ENCODE measurements at places on chromosomes 13 and 19. TPM values are rescaled to one million over a fixed set of nuclear protein-coding genes. Genes with fewer than 3 reads are reported as not detected.
A peak's percentile ranks its signal among the peaks of the same experiment; 100 is the strongest.

DNA sequence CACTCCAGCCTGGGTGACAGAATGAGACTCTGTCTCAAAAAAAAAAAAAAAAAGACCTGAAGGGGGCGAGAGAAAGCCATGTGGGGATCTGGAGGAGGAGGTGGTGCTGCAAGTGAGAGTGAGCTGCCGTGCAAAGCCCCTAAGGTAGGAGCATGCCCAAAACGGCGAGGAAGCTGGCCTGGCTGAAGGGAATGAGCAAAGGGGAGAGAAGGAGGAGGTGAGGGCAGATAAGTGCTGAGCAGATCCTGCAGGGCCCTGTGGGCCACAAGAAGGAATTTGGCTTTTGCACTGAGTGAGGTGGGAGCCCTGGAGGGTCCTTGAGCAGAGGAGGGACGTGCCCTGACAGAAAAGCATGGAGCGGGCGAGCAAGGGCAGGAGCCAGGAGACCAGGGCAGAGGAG is 19.4 kb upstream of the ADGRE5 start:
- no peak overlapping the region for H3K4me3 ChIP-seq
- H3K36me3 ChIP-seq = no peaks in the 10 kb centered on the region
- no peaks in the 10 kb centered on the region for H3K27me3 ChIP-seq
- no peak overlapping the region for H3K27ac ChIP-seq
- no peak for DNase-seq
- H3K4me1 ChIP-seq = peaks cover 7% of the 10 kb centered on the region

DNA sequence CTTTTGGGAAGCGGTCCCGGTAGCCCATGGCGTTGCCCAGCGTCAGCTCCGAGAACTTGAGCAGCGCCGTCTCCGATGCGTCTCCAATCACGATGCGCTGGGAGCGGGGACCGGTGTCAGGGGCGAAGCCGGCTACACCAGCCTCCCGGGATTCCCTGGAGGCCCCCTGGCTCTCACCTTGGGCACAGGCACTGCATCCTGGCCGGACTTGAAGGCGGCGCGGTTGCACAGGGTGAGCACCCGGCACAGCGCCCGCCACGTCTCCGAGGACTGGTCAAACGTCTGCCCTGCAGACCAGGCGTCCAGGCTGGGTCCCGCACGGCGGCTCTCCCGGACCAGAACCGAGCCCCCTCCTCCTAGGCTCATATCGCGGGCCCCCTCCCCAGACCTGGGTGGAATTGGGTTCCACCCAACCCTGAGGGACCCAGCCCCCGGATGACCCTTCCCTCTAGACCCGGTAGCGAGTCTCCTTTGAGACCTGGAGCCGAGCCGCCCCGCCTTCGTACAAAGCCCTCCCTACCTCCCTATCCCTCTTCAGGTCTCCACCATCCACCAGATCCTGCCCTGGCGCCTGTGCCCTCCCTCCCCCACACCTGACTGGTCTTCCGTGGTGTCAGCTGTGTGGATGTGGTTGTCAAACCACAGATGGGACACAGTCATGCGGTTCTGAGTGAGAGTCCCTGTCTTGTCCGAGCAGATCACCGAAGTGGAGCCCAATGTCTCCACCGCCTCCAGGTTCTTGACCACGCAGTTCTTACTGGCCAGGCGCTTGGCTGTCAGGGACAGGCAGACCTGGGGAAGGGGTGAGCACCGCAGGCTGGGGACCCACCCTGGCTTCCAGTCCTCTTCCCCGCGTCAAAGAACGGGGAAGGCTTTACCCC is 4.8 kb downstream of the ATP4A start:
- no peaks in the 10 kb centered on the region for H3K4me1 ChIP-seq
- H3K36me3 ChIP-seq = no peaks in the 10 kb centered on the region
- peaks cover 15% of the 10 kb centered on the region for H3K27me3 ChIP-seq
- no peak overlapping the region for H3K27ac ChIP-seq
- H3K4me3 ChIP-seq = peak overlapping the region; percentile 56

- no peaks in the 10 kb centered on the region for H3K27me3 ChIP-seq
- DNase-seq = peak; percentile 65
- H3K36me3 ChIP-seq = peaks cover 53% of the 10 kb centered on the region
- no peak overlapping the region for H3K4me3 ChIP-seq
- no peak overlapping the region for H3K27ac ChIP-seq
These were observed 9.8 kb downstream of the ZSWIM4 start for GRCh38 chr19:13804830-13805683.

Gene SIGLEC10
- total RNA-seq = not detected

Gene CARM1
- total RNA-seq = 41.0 TPM

Gene GFY
- total RNA-seq = not detected

Measured in osteoblast (primary cell).